NCI-H2081 (cell line): ENCODE measurements at places on chromosomes 6 and 20.

DNA sequence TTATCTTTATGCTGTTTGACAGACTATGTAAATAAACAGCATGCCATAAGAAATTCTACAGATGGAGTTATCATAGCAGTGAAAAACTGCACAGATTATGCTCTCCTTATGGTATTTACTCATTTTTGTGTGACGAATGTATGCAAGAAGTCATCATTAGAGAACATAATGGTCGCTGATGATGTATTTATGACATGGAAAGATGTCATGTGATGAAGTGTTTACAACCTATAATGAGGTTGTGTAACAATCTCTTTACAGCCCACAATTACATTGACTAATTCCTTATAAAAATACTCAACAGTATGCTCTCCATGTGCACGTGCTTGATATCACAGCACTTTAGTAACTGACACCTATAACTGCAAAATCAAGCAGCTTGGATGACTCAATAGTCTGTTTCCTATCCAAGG is 192.4 kb downstream of the BMP2 start:
- DNase-seq, result peak; percentile 16

DNA sequence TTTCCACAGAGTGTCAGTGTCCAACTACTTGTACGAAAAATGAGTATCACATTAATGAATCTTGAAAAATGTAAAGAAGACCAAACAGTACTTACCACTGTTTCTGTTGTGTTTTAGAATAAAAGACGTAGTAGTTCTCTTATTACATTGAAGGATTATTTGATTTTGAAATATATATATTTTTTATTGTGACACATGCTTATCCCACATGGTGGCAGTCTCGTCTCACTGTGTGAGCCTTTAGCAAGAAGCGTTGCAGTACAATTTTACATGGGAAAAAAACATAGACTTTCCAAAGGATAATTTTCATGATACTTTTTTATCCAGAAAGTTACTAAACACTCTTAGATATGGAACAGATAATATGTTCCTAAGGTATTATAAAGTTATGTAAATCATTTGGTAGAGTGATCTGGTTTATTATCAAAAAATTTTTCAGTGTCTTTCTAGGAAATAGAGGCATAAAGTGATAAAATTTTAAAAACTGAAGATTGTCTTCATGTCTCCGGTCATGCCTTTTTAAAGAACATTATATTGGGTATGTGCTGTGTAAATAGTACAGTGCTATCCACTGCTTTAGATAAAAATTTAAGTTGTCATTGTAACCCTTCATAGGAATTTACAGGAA is 117.5 kb upstream of the SAMD5 start:
- DNase-seq, result no peak

GRCh38 chr6:154474648-154475428 is 35.6 kb downstream of the CNKSR3 start:
- DNase-seq, result no peak

DNA sequence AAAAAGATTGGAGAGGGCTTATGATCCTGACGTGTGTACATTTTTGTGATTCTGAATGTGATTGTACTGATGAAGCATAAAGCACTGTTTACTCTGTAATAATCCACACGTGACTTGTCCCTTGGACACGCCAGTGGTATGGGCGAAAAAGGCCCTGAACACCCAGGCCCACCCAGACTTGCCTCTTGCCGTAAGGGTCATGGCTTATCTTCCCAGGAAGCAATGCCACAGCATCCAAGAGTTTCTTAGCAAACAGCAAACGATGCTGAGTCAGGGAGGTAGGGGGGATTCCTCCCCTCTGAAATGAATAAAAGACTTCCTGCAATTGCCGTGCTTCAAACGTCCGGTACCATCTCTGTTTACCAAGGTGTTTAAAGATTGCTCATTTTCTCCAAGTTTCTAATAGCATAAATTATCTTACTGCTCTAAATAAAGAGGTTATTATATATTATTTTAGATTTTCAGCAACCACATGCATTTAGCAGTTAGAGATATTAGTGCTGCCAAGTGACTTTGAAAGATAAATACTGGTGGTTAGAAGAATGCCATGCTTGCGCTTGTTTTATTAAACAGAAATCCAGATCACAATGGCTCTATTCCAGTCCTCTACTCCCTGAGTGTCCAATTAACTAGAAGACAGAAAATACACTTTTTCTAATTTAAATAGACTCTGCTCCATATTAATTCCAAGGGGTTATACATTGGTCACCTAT is 212.8 kb upstream of the CST7 start:
- no peak for DNase-seq

DNA sequence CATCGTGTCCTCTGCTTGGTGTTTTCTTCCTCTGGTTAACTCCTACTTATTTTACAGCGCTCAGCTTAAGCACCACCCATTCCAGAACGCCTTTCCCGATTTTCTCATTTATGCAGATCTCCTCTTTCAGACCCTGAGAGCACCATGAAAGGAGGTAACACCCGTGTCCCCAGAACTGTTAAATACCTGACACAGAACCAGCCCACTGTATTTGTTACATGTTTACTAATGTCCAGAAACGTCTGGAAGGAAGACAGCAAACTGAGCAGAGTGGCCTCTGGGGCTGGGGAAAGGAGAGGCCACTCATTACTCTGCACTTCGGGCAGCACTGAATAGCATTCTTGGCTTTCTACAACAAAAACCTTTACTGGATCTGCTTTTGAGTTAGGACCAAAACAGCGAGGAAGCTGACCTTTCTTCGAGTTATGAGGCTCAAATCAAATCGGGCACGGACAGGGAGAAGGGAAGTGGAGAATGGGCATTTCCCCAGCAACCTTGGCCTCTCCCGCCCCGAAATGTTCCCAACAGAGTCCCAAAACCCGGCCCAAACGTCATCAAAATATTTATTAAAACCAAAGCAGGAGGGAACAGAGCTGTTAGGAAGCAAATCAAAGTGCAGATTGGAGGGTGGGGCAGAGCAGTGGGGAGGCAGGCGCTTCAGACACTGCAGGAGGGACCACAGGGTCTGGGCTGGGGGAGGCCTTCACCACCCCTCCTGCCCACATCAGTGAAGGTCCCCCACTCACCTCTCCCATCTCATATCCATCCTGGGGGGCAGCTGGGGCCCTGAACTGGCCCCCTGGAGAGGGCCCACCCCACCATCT is 1.1 kb upstream of the NECAB3 start:
- DNase-seq, result no peak

DNA sequence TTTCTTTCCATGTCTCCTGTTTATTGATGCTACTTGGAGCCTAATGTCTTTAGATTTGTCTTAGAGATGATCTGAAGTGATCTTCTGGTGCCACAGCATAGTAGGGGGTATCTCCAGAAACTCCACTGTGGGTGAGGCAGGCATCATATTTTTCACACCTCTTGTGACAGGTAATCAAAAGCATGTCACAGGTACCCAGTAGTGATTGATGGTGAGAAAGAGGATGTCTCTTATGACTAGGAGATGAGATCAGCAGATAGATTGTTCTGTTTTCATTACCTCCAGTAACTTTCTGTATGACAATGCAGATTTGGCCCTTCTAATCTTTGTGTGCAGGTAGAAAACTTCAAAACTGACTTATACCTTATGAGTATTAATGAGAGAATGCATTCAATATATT is 13.5 kb downstream of the NCOA7 start:
- no peak for DNase-seq

- no peak for DNase-seq
Measured at GRCh38 chr6:36515844-36516243, 31.4 kb downstream of the STK38 start.

DNA sequence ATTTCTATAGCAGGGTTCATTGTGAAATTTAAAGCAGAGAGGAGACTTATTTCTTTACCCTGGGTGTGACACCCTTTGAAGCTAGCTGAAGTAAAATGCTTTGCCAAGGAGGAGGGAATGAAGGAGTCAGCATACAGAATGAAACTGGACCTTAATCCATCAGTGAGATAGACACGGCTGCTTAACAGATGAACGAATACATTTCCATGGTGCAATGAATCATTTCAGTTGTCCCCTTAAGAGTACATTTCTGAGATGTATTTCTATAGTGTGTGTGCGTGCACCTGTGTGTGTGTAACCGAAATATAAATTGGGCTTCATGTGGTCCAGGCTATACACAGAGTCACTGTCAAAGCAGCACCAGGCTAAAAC is 73.8 kb upstream of the CD93 start:
- DNase-seq, result no peak

DNA sequence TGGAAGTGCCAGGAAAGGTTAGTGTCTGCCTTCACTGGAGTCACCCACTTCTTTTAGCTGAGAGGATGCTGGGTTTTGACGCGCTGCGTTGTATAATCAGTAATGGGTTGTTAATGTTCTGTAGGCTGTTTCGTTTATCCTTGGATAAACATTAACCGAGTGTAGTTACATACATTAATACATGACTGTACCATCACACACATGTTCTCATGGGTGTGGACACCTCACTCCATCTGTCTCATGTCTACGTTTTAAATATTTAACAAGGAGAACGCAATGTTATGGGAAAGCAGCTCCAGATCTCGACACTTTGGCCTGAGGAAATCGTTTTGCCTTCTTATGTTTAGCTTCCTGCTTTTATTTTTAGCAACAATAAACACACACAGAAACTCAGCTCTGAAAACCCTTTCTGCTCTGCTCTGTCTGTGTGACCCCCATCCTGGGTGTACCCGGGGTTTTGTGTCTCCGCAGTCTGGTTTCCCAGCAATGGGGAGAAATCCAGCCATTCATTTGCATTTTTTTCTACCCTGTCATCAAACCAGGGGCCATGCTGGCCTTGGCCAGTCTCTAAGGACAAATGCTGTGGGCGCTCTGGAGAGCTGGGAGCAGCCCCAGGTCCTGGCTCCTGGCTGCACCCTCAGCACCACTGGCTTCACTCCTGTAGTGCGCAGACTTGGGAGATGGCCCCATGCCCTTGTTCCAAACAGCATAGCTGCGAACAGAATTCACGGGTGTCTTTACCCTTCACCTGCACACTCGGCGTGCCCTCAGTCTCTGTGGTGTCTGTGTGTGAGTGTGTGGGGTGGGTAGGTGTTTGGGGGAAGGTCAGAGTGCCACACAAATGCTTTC is 110.8 kb downstream of the ERMARD start:
- DNase-seq, result no peak

DNA sequence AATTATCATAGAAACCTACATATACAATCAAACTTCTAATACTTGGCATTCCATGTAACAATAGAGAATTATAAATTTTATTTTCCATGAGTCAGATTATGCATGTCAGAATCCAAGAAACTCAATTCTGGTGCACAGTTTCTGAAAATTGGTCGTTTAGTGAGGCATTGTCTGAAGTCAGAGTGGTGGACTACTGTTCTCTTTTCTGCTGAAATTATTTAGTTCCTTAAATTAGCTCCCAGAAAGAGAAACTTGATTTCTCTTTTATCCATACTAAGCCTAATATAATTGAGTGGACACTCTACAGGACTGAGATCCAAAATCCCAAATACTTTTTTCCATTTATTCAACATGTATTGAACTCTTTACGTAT is 265.5 kb downstream of the ALDH8A1 start:
- DNase-seq, result no peak

- DNase-seq, result no peak
Measured at GRCh38 chr6:105764315-105764714, 321.8 kb upstream of the PRDM1 start.

- no peak for DNase-seq
Measured at GRCh38 chr6:166830891-166831363, 125.4 kb downstream of the RNASET2 start.

DNA sequence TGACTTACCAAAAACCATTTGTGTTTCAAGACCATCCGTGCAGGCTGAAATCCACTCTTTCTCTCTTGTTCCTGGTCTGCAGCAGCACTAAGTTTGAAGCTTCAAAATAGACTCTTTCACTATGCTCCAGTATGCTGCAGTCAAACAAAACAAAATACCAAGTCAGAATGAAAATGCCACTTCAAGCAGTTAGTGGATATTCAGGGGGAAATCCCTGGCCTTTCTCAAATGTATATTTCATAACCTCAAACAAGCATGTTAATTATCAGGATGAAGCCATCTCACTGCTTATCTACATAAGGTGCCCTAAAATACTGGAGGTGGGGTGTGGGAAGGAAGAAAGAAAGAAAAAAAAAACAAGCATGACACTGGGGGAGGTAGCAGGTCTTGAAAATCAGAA is 103.5 kb downstream of the ATXN1 start:
- DNase-seq, result no peak

DNA sequence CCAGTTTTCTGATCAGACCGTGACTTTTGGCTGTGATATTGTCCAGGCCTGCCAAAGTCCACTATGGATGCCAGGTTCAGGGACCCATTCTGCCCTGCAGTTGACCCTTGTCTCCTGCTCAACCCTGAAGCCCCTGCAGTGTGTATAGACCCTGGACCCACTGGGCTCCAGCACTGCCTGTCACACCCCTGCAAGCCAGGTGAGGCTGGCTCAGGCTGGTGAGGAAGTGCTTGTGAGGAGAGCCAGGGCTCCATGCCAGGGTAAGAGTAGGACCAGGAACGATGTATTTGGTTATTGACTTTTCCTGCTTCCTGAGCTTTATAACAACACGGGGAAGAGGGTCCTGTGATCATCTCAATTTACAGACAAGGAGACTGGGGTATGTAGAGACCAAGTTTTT is 19.1 kb upstream of the CD93 start:
- DNase-seq, result no peak

DNA sequence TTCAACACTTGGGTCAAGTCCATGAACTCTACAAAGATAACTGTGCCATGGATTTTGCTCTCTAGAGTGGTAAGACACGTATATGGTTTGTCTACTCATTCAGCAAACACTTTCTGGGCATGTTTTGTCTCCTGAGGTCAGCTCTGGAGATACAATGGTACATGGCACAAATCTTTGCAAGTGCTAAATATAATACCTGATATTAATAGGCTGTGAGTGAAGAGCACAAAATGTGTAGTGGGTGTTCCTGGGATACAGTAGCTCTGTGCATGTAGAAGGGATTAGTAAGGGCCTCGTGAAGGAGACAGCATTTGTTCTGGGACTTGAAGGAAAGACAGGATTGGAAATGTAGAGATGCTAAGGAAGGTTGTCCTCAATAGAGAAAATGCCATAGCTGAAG is 360.9 kb downstream of the BCKDHB start:
- no peak for DNase-seq

- DNase-seq, result no peak
Measured at GRCh38 chr6:129875610-129876520, 14.8 kb upstream of the TMEM244 start.
